ENCODE measurements at places on chromosomes 2 and 18.

- DNase-seq = no peak
Observed at GRCh38 chr2:186347472-186347871, 138.6 kb upstream of the ZC3H15 start.

DNA sequence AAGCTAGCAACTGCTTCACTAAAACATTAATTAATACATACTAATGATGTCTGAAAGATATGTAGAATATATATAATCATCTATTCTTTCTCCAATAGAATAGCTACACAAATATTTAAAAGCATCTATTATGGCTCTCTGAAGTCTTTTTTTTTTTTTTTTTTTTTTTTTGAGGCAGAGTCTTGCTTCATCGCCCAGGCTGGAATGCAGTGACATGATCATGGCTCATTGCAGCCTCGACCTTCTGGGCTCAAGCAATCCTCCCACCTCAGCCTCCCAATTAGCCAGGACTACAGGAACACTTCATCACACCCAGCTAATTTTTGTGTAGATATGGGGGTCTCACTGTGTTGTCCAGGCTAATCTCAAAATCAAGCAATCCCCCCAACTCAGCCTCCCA is 120.4 kb upstream of the KYNU start:
- DNase-seq = no peak

- no peak for DNase-seq
Observed at GRCh38 chr2:23555944-23556343, 171.0 kb downstream of the KLHL29 start.

- no peak for DNase-seq
Observed at GRCh38 chr18:70289351-70290312, 787 bp downstream of the SOCS6 start.

GRCh38 chr2:215528555-215528954 is 92.7 kb upstream of the FN1 start:
- peak; percentile 16 for DNase-seq

DNA sequence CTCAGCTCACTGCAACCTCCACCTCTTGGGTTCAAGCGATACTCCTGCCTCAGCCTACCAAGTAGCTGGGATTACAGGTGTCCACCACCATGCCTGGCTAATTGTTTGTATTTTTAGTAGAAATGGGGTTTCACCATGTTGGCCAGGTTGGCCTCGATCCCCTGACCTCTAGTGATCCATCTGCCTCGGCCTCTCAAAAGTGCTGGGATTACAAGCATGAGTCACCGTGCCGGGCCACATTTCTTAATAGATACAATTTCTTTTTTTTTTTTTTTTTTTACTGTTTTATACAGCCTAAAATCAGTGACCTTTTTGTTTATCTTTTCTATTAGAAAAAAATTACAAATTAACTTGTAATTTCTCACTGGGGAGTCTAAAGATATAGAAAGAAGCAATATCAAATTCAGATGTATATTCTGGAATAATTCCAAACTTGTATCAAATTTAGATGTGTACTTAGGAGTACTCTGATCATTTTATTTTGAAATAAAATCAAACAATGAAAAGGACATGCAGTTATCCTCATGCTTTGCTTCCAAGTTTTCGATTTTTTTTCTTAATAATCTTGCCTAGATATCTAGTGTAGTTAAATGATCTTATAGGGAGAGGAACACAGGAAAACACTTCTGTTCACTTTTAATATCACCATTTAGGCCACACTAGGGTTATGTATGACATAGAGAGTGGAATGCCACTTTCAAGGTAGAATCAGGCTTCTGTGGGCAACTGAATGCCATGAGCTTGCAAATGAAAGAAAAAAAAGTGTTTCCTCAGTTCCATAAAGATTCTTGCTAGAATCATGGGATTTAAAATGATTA is 1089.3 kb downstream of the SUCLG1 start:
- DNase-seq = no peak

DNA sequence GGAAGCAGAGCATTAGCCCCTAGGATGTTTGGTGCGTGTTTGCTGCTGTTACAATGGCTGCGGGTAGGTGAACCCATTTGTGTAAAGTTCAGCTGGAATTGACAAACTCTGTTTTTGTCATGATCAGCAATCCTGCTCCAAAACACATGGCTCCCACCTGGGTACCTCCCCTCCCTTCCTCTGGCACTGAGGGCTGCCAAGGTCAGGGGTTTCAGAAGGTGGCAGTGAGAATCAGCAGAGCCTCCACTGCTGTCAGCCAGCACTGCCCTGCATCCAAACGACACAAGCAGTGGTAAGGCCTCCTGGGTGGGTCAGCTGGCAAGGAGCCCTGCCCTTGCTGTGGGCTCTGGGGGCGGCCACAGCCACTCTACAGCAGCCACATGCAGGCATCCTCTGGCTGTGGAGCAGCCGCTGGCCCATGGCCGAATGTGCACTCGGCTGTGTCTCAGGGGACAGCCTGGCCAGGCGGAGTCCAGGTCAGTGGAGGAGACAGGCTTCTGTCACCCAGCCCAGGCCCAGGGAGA is 32.8 kb upstream of the LDLRAD4 start:
- no peak for DNase-seq

- no peak for DNase-seq
Observed at GRCh38 chr2:99651930-99652670, 162.3 kb upstream of the REV1 start.

GRCh38 chr2:241680827-241681599 is 5.6 kb downstream of the DTYMK start:
- DNase-seq = peak; percentile 22

Data from SK-MEL-5 (cell line).